ENCODE measurements at places on chromosomes 6 and 20. TPM values are rescaled to one million over a fixed set of nuclear protein-coding genes. Genes with fewer than 3 reads are reported as not detected.

GRCh38 chr6:41975276-41975675 lies 33.7 kb upstream of the CCND3 start:
- no peak for DNase-seq

GRCh38 chr20:22052025-22052650 lies 346.7 kb downstream of the PAX1 start:
- DNase-seq = no peak

The PNPLA1 gene
- 0.35 TPM for total RNA-seq

The BTN1A1 gene
- total RNA-seq = not detected
